Breast epithelium (tissue), 4 donors: ENCODE measurements at places on chromosomes 5 and 9. TPM values are rescaled to one million over a fixed set of nuclear protein-coding genes. Genes with fewer than 3 reads are reported as not detected.

DBH gene
- not detected for total RNA-seq

GRCh38 chr5:138438724-138439476 is at the start of gene REEP2:
Gene REEP2, plus strand, starts transcription at chr5:138439057. Its CDS starts 152 bp downstream, at chr5:138439209.
- DNase-seq, result no peak

AHRR gene
- total RNA-seq, result 0.88 TPM

DNA sequence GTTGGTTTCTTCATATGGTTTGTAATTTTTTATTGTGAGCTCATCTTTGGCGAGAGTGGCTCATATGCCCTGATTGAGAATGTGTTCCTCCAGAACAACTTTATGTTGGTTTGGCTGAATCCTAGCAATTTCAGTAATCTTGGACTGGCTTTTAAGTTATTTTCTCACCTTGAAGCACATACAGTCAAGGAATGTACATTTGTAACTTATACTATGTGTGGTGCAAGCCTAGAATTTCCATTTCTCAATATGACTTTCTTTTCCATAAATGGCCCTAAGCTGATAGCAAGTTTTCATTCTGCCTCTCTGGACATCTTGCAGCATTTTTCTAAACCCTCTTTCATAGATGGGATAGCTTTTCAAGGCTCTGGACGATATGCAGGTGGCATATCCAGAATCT is 247.5 kb downstream of the DOCK8 start:
- DNase-seq, result no peak

- no peak for DNase-seq
These were observed 28.5 kb downstream of the DPYSL3 start for GRCh38 chr5:147481376-147481775.

CLIC3 gene
- total RNA-seq, result 3.5 TPM

GRCh38 chr9:78971540-78971939 is 600.2 kb upstream of the TLE4 start:
- DNase-seq, result no peak

GRCh38 chr5:177434437-177434836 is 8.0 kb downstream of the GRK6 start:
- no peak for DNase-seq

LRRC19 gene
- total RNA-seq, result 0.66 TPM

SIT1 gene
- total RNA-seq, result 1.2 TPM

DNA sequence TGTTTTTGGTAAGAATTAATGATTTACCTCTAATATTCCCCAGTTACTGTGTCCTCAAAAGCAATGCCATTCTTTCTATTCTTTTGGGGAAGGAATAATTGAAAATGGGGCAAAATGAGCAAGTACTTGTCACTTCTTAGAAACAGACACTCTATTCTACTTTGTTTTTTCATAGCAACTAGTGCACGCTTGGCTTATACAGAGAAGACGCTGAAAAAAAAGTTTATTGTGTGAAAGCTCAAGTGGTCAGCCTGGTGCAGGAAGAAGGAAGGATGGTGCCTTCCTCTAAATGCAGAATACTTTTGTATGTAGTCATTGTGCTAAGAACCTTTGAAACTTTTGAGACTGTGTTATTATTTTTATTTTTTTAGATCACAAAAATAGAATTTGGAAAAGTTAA is 29.6 kb downstream of the ANKDD1B start:
- DNase-seq, result no peak

PAPPA gene
- 3.4 TPM for total RNA-seq

GRCh38 chr5:72658161-72658560 is 151.0 kb upstream of the ZNF366 start:
- DNase-seq, result no peak
